ENCODE measurements at places on chromosomes 2 and 18.

DNA sequence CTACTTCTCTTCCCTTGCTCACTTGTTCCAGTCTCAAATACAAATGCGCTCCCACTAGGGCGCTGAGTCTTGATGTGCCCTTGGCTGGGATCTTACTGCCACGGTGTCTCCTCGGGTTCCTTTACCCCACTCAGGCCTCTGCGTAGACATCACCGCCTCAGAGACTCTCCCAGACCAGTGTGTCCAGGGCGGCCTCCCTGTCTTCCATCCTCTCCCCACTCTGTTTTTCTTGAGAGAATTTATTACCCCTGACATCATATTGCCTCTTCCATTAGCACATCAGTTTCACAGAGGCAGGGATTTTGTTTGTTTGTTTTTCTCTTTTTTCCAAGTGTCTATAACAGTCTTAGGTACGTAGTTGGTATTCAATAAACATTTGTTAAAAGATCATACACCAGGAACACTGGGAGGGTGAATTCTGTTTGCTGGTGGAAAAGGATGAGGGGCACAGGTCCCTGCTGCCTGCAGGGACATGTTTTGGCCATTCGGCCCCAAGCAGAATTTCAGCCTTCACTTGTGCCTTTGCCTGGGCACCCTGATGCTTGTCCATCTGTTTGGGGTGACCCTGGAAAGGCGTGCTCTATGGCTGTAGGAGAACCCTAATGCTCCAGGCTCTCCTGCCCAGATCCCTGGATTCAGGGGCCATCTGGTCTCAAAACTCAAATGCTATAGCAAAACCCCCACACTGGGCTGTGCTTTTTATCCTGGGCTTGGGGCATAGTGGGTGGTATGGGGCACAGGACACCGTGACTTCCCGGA is 55.0 kb downstream of the RPL37A start:
- no peak for DNase-seq

GRCh38 chr2:176500901-176501300 is 231.7 kb downstream of the MTX2 start:
- DNase-seq: no peak

- DNase-seq: no peak
Measured at GRCh38 chr2:233384015-233384414, 29.7 kb downstream of the DGKD start.

GRCh38 chr2:128354161-128354560 is 35.5 kb upstream of the HS6ST1 start:
- DNase-seq: no peak

GRCh38 chr18:62332964-62333695 is 8.0 kb downstream of the TNFRSF11A start:
- no peak for DNase-seq

DNA sequence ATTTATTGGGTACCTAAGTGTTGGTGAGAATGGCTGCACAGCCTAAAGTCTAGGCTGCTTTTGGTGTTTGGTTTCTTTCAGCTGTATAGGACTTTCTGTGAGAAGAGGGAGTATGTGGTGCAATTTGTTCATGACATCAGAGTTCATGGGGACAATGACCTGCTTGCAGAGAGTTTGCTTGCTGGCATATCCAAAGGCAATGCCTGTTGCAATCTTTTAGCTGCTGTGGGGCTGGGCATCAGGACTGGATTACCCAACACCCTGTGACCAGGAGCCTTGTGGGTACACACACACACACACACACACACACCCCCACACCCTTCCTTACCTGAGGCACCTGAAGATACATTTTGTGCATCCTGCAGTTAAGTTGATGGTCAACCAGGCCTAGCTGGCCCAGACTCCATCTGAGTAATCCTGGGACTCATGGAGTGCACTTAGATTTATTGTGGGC is 68.4 kb downstream of the LIPG start:
- DNase-seq: no peak

DNA sequence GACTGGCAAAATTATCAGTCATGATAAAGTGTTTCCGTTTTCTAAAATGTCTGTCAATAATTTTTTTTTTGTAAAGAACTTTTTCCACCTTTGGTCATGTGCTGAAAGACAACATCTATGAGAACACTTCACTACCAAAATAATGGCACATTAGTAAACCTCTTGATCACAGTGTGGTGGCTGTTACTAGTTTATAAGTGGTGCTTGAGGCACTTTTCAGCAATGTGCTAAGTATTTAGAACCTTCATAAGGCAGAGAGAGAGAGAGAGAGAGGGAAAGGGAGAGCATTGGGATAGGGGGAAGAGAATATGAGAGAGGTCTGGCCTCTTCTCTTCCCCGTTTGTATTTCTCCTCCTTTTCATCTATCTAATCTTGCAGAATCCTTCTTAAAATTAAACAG is 1.1 kb upstream of the NYAP2 start:
- no peak for DNase-seq

DNA sequence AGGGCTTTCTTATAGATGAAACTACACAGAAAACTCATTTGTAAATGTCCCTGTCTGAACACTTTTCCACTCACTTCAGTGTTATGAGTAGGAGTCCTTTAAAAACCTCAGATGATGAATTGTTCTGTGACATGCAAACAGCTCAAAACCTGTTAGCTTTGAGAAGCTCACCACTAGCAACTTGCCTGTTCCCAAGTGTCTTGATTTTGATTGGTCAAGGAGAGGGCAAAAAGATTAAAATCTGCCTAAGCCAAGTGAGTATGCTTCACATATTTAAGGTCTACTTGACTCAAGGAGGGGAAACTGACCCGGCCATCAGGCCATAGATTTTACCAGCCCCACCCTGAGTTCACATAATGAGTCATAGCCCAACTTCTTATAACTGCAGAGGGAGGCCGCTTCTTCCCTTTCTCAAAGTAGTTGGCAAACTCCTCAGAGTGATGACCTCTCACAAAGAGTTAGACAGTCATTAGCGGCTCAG is 45.2 kb upstream of the MEIS1 start:
- DNase-seq: no peak

- no peak for DNase-seq
Measured at GRCh38 chr2:189723192-189723591, 39.4 kb downstream of the OSGEPL1 start.

DNA sequence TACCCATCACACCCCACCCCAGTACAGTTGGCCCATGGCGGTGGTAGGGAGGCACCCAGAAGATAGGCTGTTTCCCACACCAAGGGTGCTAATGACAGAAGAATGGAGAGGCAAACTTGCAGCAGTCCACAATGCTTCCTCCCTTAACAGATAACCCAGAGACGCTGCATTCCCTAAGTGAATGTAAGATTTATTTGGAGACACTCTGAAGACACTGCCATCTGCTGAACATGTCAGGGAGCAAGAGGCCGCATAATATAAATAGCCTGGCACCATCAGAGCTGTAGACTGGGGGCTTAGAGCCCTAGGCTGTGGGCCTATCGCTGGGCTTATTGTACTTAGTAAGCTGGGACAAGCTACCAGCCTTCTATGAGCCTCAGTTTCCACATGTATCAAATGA is 2.2 kb upstream of the IWS1 start:
- no peak for DNase-seq

GRCh38 chr2:236667526-236667925 is 97.9 kb downstream of the ACKR3 start:
- DNase-seq: no peak

GRCh38 chr2:233976690-233977294 is 59.6 kb downstream of the TRPM8 start:
- DNase-seq: no peak

- DNase-seq: no peak
Measured at GRCh38 chr18:53603276-53603675, 621.2 kb downstream of the MBD2 start.

DNA sequence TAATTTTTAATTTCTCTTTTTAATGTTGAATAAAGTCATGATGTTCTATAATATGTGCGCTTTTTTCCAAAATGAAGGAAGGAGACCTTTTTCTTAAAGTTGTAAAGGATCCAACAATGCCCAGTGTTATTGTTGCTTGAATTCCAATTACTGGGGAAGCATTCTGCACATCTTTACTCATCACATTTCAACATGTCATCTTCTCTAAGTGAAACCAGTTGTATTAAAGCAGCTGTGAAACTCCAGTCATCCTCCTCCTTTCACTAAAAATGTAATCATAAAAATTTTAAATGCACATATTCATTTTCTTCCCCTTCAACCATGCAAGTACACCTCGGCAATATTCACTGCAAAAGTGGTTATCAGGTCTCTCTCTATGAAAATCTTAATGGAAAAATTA is 722.7 kb downstream of the TSN start:
- DNase-seq: no peak

DNA sequence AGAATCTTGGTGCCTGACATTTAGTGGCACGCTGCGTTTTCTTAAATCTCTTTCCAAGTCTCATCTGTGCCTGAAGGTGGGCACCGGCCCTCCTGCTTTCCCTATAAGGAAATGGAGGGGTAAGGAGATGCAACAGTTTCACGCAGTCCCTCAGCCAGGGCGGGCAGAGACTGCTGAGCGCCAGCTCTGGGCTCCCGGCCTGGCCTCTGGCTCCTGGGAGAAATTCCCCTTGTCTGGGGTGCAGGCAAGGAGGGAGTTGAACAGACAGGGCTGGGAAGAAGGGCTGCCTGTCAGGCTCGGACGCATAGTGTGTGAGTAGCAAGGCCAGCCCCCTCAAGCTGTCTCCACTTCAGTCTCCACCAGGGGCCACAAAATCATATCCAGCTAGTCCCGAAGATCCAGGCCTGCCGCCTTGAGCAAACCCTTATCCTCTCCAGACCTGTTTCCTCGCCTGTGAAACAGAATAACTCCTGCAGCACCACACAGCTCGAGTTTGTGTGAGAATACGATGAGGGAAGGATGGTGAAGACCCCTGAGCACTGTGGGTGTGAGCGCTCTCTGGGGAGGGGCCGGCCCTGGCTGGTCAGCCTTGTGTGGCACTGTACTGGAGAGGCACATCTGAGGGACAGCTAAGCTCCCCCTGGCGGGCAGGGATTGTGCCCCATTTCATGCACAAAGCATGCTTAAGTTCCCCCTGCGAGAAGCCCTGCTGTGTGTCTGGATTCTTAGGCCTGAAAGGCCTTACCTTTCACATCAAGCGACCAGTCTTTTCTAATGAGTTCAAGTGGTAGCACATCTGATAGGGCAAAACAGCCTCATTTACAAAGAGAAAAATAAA is 33.8 kb downstream of the SDC1 start:
- DNase-seq: no peak

DNA sequence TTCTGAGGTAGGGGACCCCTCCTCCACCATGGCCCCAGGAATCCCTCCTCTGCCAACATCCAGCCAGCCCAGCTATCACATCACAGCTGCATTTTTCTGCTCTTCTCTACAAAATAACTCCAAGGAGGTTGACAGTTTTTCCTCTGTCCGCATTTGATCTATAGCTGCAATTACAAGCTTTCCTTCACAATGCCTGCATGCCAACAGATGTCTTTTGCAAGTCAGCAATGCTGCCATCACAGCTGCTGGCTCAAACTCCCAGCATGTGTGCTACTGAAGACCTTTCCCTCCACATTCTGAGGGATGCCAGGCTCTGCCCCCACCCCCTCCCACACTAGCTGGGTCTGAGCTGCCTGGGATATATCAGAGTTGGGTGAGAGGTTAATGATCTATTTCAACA is 51.7 kb downstream of the MCFD2 start:
- DNase-seq: no peak

- DNase-seq: no peak
Measured at GRCh38 chr2:42028571-42029148, 19.2 kb upstream of the PKDCC start.

DNA sequence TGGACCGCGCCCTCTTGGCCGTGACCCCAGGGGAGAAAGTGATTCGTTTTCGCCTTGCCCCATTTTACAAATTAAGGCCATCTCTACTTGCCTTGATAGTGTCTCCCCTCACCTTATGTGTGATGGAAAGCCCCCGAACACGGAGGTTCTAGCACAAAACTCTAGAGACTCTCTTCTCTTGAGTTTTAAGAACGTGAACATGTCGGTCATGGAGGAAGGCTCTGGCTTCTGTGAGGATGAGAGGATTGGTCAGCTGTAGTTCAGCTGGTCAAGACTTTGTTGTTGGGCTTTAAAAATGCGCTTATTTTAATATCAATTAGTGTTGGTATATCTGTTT is 828 bp downstream of the DYNC1I2 start:
- no peak for DNase-seq

- no peak for DNase-seq
Measured at GRCh38 chr2:111618978-111619902, 264.8 kb downstream of the ANAPC1 start.

DNA sequence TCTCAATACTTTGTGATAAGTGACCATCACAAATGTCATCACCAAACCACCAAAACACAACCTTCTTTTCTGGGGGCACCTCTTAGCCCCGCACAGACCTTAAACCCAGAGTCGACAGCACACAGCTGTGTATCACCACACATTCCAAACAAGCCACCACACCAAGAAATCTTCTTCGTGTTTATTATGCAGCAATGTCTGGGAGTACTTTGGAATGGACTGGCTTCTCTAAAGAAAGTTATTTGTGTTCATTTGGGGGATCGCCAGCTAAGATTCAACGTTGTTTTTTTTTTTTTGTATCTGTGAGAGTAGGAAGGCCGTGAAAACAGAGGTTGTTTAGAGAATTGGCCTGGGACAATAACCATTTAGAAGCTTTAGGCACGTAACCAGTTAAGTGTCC is 1.1 kb upstream of the MTA3 start:
- DNase-seq: no peak

DNA sequence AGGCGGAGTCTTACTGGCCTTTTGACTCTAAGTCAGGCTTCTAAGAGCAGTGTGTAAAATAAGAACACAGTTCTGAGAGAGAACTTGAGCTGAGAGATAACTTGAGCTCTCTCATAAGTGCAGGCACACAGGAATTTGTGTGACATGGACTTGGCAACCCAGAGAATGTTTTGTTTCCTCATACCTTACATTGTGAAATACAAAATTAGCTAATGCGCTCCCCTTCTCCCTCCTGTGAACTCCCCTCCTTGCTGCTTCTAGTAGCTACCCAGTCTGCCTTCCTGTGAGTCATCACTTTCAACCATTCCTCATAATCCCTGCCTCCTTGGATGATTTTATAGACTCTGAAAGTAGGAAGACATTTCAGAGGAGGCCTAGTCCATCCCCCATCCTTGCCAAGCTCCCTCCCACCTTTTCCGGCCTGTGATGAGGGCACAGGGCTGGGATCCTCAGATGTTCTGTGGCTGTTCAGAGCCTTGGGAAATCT is 22.6 kb downstream of the FER1L5 start:
- DNase-seq: no peak

- no peak for DNase-seq
Measured at GRCh38 chr2:127188797-127189196, 31.3 kb downstream of the CYP27C1 start.

DNA sequence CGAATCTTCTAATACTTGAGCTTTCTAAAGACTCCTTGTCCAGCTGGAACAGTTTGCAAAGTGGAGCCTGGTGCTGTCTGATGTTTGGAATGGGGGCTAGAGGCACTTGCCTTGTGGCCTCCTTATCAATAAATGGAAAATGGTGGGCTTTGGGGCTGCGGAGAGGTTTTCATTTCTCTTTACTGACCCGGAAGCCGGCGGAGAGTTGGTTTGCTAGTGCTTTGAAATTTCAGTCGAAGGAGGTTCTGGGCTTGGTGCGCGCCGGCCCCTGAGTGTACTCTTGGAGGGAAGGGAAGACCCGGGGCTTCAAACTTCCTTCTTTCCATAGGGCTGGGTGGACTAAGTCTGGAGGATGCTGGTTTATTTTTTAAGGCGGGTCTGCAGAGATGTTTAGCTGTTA is 714 bp downstream of the RPIA start:
- peak; percentile 48 for DNase-seq
